ENCODE measurements at places on chromosomes 6 and 20. TPM values are rescaled to one million over a fixed set of nuclear protein-coding genes. Genes with fewer than 3 reads are reported as not detected.

- H3K27me3 ChIP-seq: no peaks in the 10 kb centered on the region
- H3K27ac ChIP-seq: no peak overlapping the region
- no peak for DNase-seq
- peaks cover 3% of the 10 kb centered on the region for H3K4me1 ChIP-seq
- peaks cover 4% of the 10 kb centered on the region for H3K36me3 ChIP-seq
- no peak overlapping the region for H3K4me3 ChIP-seq
Measured at GRCh38 chr6:46453216-46453615, 38.0 kb downstream of the RCAN2 start.

DNA sequence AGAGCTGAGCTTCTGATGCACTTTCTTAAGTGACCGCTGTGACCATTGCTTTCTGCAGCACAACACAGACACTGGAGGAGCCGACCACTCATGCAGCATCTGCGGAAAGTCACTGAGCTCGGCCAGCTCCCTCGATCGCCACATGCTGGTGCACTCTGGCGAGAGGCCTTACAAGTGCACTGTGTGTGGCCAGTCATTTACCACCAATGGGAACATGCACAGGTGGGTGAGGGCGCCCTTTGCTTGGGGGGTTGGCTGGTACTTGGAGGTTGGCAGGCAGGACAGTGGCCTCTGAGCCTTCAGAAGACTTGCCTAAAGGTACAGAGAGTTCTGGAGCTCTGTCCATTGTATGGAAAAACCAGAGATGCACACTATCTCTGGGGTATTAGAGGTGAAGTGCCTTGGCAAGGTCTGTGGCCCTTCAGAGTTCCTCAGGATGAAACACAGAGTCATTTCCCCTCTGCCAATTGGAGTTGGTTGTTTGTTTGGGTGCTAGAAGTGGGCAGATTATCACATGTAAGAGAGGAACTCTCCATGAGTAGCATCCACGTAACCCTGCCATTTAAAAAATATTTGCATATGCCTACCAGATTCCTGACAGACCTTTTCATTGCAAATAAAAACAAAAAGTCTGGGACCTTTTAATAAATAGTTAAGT, 81.5 kb downstream of the RREB1 start:
- H3K36me3 ChIP-seq: peaks cover 61% of the 10 kb centered on the region
- DNase-seq: no peak
- H3K27ac ChIP-seq: no peak overlapping the region
- no peaks in the 10 kb centered on the region for H3K4me1 ChIP-seq
- H3K27me3 ChIP-seq: no peaks in the 10 kb centered on the region

DNA sequence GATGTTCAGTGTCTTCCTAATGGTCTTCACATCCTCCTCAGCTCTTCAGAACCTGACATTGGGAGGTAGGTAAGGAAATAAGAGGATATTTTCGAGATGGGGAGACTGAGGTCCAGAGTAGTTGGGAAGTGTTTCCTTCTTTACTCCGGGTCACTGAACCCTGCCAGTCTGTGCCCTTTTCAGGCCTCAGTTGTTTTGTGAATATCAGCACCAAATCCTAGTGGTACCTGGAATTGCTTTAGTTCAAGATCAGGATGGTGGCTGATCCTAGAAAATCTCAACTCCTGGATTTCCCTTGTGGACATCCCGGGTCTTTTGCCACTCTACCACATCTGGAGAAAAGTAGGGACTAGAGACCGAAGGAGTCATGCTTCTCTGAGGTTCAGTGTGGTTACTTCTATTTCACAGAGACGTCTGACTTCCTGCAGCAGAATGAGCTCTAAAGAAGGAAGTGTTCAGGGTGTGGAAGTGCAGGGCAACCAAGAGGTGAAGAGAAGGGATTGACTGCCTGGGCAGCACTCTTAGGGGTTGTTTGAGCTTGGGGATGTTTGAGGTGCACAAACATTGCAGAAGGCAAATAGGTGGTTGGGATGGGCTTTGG, 995 bp downstream of the STK4 start:
- H3K27ac ChIP-seq: peak overlapping the region; percentile 94
- H3K27me3 ChIP-seq: no peaks in the 10 kb centered on the region
- DNase-seq: no peak
- H3K36me3 ChIP-seq: no peaks in the 10 kb centered on the region
- peaks cover 35% of the 10 kb centered on the region for H3K4me1 ChIP-seq
- H3K4me3 ChIP-seq: peak overlapping the region; percentile 97

DNA sequence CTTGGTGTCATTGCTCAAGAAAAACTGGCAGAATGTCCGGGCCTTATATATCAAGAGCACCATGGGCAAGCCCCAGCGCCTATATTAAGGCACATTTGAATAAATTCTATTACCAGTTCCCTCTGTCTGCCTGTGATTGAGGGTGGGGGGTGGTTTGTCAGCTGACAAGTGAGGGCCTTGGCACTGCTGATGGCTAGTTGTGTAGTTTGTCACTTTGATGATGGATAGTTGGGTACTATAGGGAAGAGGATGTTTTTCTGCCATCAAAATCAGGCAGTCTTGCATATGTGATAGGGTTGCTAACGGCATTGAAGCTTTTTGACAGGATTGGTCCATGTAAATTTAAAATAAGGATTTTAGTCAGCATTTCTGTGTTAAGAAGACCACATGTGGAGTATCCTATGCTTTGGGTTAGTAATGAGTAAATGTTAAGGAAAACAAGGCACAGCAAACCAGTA, 2.5 kb downstream of the RPL10A start:
- DNase-seq: no peak
- no peaks in the 10 kb centered on the region for H3K27me3 ChIP-seq
- peak overlapping the region; percentile 100 for H3K27ac ChIP-seq
- peaks cover 41% of the 10 kb centered on the region for H3K4me1 ChIP-seq

DNA sequence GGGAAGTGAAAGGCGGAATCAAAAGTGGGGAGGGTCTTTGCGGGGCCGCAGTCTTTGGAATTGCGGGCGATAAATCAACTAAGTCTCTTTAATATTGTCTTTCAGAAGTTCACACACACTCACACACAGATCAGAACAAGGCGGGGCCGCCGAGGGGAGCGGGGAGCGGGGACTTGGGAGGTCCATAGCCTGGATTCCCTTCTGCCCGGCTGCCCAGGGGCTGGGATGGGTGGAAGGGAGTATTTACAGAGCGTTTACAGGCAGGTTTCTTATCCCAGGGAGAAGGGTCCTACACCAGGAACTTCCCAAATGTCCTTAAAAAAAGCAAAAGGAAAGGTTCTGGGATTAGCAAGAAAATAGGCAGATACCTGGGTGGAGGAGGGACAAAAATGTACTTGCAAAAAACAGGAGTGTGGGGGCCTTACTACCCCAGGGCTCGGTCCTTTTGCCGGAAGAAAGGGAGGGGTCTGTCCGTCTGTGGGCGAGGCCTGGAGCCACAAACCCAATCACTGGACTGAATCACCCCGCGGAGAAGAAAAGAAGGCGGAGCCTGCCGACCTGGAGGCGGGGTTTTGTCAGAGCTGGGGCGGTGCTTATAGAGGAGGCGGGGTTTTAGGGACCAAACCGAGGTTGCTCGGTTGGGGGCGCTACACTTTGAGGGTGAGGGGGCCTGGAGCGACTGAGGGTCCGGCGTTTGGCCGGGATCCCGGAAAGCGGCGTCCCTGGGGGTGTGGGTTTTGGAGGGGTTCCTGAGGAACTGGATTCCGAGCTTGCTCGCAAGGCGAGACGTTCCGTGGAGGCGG, 3.2 kb downstream of the PRRT1 start:
- H3K4me3 ChIP-seq: no peak overlapping the region
- H3K27me3 ChIP-seq: peaks cover 5% of the 10 kb centered on the region
- peaks cover 46% of the 10 kb centered on the region for H3K4me1 ChIP-seq
- DNase-seq: no peak
- H3K27ac ChIP-seq: no peak overlapping the region

DNA sequence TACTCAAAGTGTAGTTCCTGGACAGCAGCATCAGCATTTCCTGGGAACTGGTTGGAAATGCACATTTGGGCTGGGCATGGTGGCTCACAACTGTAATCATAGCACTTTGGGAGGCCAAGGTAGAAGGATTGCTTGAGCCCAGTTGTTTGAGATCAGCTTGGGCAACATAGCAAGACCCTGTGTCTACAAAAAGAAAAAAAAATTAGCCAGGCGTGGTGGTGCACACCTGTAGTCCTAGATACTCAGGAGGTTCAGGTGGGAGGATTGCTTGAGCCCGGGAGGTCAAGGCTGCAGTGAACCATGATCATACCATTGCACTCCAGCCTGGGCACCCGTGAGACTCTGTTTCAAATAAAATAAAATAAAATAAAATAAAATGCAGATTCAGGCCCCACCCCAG, 156.2 kb downstream of the CDC5L start:
- no peak for DNase-seq
- H3K4me1 ChIP-seq: peaks cover 1% of the 10 kb centered on the region

GRCh38 chr20:44196271-44196670, 9.3 kb upstream of the JPH2 start:
- no peaks in the 10 kb centered on the region for H3K27me3 ChIP-seq
- H3K27ac ChIP-seq: no peak overlapping the region
- H3K4me1 ChIP-seq: no peaks in the 10 kb centered on the region
- DNase-seq: no peak

DNA sequence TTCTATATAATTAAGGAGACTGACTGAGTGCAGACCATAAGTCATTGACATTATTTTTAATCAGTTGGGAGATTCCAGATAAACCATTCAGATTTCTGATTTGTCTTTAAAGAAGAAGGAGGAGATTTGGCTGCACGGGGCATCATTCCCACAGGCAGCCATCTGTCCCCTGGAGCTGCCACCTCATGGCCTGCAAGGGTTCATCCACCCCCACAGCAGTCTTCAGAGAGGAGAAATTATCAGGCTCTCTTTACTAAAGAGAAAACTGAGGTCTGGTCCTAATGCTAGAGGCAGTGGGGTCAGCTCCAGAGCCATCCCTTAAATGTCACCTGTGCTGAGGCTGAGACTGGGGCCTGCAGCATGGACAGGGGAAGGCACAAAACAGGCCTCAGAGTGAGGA, 501.3 kb upstream of the SULF2 start:
- DNase-seq: no peak
- no peak overlapping the region for H3K4me3 ChIP-seq
- H3K4me1 ChIP-seq: peaks cover 29% of the 10 kb centered on the region
- H3K27ac ChIP-seq: peak overlapping the region; percentile 64

DNA sequence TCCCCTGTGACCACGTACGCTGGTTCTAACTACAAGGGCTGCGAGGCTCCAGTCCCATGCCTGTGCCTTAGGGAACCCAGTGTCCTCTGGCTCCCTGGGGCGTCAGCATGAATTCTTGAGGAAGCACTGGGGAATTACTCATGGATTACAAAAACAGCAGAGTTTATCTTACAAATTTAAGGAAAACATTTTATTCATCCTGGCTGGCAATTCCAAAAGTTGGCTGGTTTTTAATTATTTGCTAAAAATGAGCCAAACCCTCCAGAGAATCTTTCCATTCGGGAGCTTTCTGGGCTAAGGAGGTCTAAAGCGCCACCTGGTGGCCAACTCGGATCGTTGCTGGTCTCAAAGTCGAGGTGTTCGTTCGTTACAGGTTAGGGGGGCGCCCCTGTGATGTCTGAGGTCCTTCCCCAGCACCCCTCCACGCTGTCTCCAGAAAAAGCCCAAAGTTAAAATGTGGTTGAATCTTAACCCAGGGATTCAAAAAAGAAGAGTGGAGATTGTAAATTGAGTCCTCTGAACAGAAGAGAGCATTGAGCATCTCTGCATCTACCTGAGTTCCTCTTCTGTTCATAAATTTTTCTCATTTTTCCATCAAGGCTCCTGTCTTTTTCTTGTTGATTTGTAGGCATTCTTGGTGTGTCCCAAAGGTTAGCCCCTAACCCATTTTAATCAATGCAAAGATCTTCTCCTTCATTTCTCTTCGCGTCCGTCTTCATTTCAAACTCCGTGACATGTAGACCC, 99.4 kb downstream of the BFSP1 start:
- no peak overlapping the region for H3K4me3 ChIP-seq
- H3K36me3 ChIP-seq: no peaks in the 10 kb centered on the region
- H3K27ac ChIP-seq: no peak overlapping the region
- H3K4me1 ChIP-seq: peaks cover 17% of the 10 kb centered on the region
- DNase-seq: peak; percentile 47
- peaks cover 32% of the 10 kb centered on the region for H3K27me3 ChIP-seq

DNA sequence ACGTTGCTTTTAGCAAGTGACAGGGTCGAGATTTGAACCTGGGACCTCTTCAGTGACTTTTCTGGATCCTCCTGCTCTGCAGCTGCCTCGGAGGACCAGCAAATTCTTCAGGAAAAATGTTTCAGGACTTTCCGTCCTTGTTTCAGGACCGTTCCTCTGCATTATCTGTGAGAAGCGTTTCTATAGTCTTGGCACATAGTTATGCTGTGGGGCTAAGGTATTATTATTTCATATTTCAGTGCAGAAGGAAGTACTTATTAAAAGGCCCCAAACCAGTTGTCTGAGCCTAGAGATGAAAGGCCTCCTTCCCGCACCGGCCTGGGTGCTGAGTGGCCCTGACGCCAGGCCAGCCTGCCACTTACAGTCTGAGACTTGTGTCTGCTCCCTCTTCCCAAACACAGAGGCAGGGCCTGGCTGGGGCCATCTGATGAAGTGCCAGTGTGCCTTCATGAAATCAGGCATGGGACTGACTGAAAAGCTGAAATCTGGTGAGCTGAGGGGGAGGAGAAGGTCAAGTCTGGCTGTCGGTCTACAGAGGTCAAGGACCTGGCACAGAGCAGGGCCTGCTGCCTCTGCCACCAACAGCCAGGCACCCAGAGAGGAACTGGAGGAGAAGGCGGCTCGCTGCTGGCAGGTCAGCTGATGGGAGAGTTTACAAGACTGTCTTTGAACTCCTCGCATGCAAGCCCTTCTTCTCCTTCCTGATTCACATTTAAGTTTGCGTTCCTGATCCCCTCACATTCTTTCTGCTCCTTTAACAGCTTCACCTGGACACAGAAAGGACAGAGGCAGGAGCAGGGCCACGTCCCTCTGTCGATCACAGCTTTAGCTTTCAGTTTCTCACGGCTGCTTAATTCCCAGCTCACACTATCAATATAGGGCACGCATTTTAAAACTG, 8.9 kb upstream of the QKI start:
- no peaks in the 10 kb centered on the region for H3K36me3 ChIP-seq
- H3K27me3 ChIP-seq: no peaks in the 10 kb centered on the region
- no peak overlapping the region for H3K27ac ChIP-seq
- DNase-seq: no peak
- H3K4me3 ChIP-seq: no peak overlapping the region

GRCh38 chr20:21262812-21263211, 40.3 kb upstream of the XRN2 start:
- H3K4me3 ChIP-seq: no peak overlapping the region
- no peaks in the 10 kb centered on the region for H3K4me1 ChIP-seq
- H3K36me3 ChIP-seq: no peaks in the 10 kb centered on the region

GRCh38 chr20:25116739-25117458, 35.0 kb upstream of the VSX1 start:
- no peak overlapping the region for H3K4me3 ChIP-seq
- no peak for DNase-seq
- no peaks in the 10 kb centered on the region for H3K36me3 ChIP-seq
- H3K27me3 ChIP-seq: peaks cover 24% of the 10 kb centered on the region
- no peak overlapping the region for H3K27ac ChIP-seq

Gene PACRG
- 1.7 TPM for total RNA-seq

Gene PTK6
- 0.11 TPM for total RNA-seq

Gene MCHR2
- total RNA-seq: not detected

Gene SCAND1
- 61.3 TPM for total RNA-seq

Gene NXT1
- total RNA-seq: 24.8 TPM

Gene STMND1
- total RNA-seq: 0.34 TPM

Gene C20orf204
- total RNA-seq: 3.2 TPM

Gene SLA2
- 0.18 TPM for total RNA-seq

Gene TMC2
- 0.07 TPM for total RNA-seq

Gene TGM6
- not detected for total RNA-seq

Gene BPIFB4
- not detected for total RNA-seq
